ENCODE measurements at places on chromosomes 4 and X. TPM values are rescaled to one million over a fixed set of nuclear protein-coding genes. Genes with fewer than 3 reads are reported as not detected.

The ANKRD17 gene
- total RNA-seq, result 68.1 TPM

The ATP1B4 gene
- total RNA-seq, result not detected

The OCIAD2 gene
- 17.7 TPM for total RNA-seq

The PLAC8 gene
- not detected for total RNA-seq

The WDFY3 gene
- 53.0 TPM for total RNA-seq

The FABP2 gene
- total RNA-seq, result 0.24 TPM

DNA sequence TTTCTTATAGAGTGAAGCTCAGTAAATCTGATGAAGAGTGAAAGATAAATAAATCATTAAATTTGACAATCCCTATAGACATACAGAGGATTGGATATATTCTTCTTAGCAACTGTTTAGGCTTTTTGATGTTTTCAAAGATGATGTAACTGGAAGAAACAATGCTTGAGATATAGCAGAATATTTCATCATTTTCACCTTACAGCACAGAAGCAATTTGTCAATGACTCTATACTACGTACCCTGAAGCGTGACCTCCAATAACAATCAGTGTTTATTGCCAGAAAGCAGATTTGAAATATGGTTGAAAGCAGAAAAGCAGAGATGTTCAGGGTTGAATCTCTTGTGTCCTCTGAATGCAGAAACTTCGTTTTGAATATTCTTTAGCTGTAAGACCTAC, 228.4 kb downstream of the DTHD1 start:
- peak; percentile 84 for ATAC-seq

DNA sequence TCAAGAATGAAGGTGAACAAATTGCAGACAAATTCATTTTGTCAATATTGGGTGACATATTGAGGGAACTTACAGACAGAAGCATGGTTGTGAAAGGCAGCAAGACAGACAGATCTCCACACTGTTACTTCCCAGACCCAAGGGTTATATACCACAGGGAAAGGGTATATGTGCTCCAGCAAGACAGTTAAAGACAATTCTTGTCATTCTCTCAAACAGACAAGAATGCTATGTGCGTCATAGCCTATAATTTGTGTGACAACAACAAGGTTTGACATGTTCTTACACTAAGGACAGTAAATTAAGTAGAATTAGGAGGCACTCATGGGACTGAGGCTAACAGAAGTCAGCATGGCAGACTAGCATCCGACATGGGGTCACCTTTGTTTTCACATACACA, 214.3 kb downstream of the INPP4B start:
- no peak for ATAC-seq

GRCh38 chr4:7309181-7309580, 116.8 kb downstream of the SORCS2 start:
- peak; percentile 9 for ATAC-seq

GRCh38 chr4:108355902-108356535, 187.3 kb upstream of the LEF1 start:
- no peak for ATAC-seq

DNA sequence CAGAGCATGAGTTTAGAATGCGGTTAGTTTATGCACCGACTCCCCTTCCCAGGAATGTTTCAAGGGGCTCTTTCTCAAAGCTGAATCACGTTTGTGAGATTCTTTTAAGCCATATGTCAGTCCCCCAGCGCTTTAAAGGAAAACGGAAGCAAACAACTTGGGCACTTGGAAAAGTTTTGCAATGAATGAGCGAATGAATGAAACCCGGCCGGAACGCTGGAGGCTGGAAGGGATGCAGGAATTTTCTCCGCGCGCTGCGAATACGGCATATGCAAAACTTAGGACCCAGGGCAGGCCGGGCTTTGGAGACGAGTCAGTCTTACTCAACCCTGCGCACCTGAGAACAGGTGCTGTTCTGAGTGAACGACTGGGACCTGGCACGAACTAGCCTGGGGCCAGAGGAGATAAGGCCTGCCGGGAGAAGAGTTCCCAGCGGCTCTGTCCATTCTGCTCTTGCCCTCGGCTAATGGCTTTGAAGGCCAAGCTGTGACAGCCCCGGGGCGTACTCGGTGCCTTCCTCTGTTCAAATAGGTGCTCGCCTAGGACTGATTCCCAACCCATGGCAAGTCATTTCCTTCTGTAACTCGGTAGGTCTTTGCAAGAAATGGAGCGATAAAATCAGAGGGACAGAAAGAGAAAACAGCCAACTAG, 743 bp upstream of the NRK start:
- ATAC-seq, result no peak

DNA sequence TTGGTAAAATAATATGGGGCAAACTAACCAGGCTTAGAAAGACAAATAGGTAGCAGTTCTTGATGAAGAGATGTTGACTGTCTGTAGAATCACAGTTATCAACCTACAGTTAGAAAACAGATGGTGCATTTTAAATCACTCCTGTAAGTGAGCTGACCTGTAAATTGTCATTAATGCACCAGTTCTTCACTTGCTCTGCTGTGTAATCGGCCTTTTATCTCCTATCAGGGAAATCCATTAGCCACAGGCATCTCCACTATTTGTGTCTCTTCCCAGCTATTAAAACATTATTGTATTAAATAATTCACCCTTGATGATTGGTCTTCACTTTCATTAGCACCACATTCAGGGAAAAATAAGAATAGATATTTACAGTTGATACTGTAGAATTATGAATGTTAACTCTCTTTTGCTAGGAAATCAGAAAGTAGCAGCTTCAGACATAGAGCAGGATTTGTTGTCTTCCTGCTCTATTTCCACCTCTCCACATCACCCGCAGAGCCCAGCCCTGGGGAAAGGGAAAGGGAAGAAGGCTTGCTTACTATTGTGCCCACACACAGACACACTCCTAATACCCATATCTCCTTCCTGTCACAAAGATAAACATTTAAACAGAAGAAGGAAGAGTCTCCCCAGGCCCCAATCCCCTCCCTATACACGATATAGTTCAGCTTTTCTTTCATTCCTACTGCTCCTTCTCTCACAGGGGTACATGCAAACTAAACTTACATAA, 97.1 kb downstream of the REELD1 start:
- ATAC-seq, result peak; percentile 52

- ATAC-seq, result no peak
These were observed 11.0 kb downstream of the FAT1 start for GRCh38 chr4:186712690-186713089.

DNA sequence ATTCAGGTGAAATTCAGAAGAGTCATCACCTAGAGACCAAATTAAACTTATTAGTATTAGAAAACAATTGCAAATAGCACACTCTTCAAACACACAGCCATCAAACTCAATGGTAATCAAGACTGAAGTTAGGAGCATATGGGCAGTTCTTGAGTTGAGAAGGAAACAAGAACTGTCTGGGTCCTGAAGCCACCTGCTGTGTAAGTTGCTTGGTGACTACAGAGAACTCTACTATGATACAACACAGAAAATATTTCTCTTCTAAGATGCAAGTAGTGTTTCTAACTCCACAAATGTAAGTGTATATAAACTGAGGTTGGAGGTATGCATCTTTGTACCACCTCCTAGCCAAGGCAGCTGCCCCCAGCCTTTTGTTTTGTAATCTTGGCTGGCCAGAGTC, 325 bp upstream of the PF4V1 start:
- ATAC-seq, result no peak

- no peak for ATAC-seq
These were observed 144.3 kb downstream of the MOSPD2 start for GRCh38 chrX:15017491-15017890.

- peak; percentile 92 for ATAC-seq
These were observed at the start of gene BDH2 for GRCh38 chr4:103099691-103100392. Gene BDH2, minus strand, starts transcription at chr4:103099834. Its CDS starts 3,580 bp downstream, at chr4:103096254.

DNA sequence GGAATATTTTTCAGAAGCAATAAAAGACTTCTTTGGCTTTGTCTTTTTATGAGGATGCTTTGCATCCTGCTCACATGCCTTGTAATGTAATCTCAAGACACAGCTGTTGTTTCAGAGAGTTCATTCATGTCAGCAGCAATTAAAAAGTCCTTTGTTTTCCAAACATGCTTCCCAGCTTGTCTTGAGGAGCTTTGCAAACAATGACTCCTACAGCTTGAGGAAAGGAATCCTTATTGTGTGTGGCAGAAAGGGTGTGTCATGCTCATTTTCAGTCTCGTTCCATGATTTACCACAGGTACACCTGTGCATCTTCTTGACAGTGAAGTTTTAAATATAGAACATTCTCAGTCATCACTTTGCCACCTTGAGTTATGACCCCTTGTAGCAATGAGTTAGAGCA, 139.2 kb upstream of the AADAT start:
- ATAC-seq, result no peak
